Cerebellum (tissue), 4 donors: ENCODE measurements at places on chromosomes 5 and 9. TPM values are rescaled to one million over a fixed set of nuclear protein-coding genes. Genes with fewer than 3 reads are reported as not detected.

GRCh38 chr9:93068956-93069355 is 10.5 kb downstream of the SUSD3 start:
- no peak for DNase-seq

DNA sequence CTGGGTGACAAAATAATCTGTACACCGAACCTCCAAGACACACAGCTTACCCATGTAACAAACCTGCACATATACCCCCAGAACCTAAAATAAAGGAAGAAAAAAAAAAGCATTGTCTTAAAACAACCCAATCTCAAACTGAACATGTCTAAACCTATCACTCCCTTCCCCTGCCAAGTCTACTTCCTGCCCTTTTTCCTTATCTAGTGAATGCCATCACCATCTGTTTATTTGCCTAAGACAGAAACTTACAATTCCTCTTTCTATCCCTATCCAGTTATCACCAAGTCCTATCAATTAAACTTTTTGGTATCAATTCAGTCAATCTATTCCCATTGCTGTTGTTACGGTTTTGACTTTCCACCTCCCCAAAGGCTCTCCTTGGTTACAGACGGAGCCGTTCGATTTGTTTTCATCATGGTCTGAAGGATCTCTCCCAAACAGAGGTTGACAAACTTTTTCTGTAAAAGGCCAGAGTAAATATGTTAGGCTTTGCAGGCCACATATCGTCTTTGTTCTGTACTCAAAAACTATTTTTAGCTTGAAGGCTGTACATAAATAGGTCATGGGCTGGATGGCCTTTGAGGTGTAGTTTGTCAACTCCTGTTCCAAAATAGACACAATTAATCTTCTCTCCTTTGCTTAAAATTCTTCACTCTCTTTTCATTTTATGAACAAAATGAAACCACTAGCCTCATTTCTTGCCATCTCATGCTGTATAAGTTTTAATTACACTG is 12.1 kb downstream of the NOL8 start:
- no peak for DNase-seq

The GGTA1 gene
- 1.5 TPM for total RNA-seq

DNA sequence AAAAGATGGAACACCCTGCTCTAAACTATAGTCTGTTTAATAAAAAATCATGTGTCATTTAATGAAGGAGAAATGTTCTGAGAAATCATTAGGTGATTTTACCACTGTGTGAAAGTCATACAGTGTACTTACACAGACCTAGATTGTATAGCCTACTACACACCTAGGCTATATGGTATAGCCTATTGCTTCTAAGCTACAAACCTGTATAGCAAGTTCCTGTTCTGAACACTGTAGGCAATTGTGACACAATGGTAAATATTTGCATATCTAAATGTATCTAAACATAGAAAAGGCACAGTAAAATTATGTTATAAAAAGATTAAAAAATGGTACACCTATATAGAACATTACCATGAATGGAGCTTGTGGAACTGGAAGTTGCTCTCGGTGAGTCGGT is 40.6 kb downstream of the EFNA5 start:
- no peak for DNase-seq

GRCh38 chr5:60436518-60436917 is 263.4 kb downstream of the DEPDC1B start:
- no peak for DNase-seq

The AKNA gene
- 10.6 TPM for total RNA-seq

- no peak for DNase-seq
Measured at GRCh38 chr9:18366184-18366583, 107.8 kb upstream of the ADAMTSL1 start.

DNA sequence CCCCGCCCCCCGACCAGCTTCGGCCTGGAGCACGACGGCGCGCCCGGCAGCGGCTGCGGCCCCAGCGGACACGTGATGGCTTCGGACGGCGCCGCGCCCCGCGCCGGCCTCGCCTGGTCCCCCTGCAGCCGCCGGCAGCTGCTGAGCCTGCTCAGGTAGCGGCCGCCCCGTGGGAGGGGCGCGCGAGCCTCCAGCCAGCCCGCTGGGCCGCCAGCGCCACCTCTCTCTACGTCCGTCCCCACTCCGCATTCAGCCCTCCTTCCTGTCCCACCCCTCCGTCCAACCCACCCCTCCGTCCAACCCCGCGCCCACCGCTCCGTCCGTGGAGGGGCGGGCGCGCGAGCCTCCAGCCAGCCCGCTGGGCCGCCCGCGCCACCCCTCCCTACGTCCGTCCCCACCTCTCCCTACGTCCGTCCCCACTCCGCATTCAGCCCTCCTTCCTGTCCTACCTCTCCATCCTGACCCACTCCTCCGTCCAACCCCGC is 6.5 kb downstream of the ADAMTS13 start:
- no peak for DNase-seq

The ZDHHC11 gene
- 11.6 TPM for total RNA-seq

DNA sequence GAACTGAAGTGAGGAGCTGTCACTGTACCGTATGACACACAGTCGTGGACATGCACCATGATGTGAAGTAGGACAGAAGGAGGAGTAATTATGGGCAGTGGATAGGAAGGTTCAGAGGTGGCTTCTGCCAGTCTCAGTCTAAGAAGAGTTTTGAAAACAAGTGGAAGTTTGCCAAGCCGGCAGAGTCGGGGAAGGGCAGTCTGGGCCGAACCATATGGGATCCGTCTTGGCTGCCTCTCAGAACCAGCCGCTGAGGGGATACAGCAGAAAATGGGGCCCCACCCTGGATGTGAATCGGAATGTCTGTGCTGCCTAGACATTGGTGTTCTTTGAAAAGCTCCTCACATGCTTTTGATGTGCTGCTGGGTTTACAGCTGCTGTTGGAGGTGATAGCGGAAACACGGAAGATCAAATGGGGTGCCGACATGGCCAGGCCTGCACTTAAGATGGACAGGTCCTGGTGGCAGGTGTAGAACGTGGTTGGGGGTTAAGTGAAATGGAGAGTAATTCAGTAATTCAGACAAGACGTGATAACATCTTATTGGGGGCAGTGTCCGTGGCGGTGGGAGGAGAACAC is 11.2 kb downstream of the SNX18 start:
- no peak for DNase-seq

DNA sequence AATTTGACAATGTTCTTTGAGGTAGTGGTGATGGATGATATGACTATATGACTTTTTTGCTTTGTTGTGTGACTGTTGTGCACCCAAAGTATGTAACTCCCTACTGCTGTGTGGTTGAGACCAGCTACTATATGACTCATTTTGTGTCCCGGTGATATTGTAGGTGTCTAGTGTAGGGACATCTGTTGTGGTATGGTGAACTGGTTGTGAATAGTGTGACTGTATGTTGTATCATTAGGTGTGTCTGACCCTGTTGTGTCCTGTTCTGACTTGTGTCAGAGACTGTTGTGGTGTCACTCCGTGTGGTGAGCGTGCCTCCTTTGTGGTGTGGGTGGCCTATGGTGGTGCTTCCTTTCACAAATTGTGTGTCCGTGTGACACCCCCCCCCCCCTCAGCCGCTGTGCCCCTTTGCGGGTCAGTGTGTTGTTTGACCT is 11.2 kb upstream of the CXXC5 start:
- DNase-seq, result no peak
